ENCODE measurements at places on chromosomes 7 and 10.

DNA sequence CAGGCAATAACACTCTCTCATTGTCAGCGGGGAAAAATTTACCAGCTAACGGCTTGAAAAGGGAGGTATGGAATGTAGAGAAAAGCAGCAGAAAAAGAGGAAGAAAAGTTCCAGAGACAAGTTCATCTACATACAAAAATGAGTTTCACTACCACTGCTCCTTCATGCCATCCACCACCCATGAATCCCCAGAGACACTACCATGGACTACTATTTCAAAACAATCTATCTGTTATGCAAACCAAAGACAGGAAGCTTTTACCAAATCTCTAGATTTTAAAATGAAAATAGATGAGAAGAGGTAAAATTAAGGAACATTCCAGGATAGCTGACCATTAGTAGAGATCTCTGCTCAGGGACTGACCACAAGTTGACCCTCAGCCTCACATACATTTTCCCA is 189.0 kb upstream of the GRM3 start:
- no peak for DNase-seq

- no peak for DNase-seq
Measured at GRCh38 chr7:77348371-77348813, 67.8 kb downstream of the GSAP start.

- DNase-seq: no peak
Measured at GRCh38 chr7:44201813-44202212, 1.0 kb downstream of the YKT6 start.

DNA sequence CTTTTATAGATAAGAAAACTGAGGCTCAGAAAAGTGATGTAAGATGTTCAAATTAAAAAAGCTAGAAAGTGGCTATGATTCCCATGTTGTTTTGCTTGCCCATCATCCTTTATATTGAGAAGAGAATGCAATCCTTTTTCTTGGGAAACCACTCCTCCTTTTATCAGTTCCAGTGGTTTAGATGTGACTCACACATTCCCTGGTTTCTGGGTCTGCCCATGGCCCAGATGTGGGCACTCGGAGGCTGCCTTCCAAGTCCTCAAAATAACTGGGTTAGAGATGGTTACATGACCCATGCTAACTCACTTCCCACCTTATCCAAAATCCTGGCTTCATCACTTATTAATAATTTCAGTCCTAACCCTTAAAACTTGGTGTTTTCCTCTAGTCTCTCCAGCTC is 550.0 kb downstream of the MDFIC start:
- no peak for DNase-seq

GRCh38 chr10:80924063-80924952 is 386.6 kb downstream of the SH2D4B start:
- DNase-seq: peak; percentile 49

- no peak for DNase-seq
Measured at GRCh38 chr10:113519681-113520115, 33.2 kb upstream of the HABP2 start.

GRCh38 chr7:150621376-150621775 is 10.8 kb downstream of the GIMAP6 start:
- DNase-seq: no peak

DNA sequence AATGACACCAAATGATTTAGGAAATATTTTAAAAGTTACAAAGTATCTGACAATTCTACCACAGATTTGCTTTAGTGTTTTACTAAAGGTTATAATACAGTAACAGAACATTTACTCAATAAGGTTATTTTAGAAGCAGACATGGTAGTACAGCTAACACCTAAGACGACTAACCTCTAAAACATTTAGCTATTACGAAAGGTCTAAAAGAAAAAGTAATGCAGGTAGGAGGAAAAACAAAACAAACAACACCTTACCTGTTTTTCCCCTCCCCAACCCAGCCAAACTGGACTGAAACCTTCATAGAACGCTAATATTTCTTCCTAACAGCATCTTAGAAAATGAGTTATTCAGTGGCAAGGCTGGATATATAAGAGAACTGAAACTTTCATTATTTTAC is 111.3 kb downstream of the SNX13 start:
- DNase-seq: no peak

GRCh38 chr10:21728618-21729017 is 194.6 kb downstream of the MLLT10 start:
- no peak for DNase-seq

DNA sequence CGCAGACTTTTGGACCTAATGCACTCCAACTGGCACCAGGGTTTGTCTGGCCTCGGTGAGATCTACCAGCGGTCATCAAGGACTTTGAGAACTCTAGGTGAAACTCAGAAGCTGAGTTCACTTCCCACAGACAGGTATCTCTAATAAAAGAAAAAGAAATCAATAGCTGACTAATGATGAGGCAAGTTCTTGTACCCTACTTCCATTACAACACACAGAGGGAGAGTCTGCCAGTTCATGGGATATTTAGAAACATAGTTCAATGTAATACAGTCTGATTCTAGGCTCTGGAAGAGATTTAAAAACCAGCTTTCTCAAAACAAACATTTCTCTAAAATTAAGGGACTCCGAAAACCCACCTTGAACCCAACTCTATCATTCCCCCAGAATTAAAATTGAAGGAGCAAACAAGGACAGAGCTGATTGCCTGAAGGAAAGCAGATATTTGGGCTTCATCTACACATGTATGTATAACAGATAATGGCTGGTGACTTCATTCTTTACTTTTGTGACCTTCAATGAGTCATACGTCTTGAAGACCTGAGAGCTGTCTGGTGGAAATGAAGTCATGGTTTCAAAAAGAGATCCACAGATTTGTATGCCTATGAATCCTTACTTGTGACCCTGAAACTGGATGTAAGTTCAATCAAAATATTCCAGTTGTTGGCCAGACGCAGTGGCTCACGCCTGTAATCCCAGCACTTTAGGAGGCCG is 2.7 kb upstream of the PNLIPRP1 start:
- no peak for DNase-seq

DNA sequence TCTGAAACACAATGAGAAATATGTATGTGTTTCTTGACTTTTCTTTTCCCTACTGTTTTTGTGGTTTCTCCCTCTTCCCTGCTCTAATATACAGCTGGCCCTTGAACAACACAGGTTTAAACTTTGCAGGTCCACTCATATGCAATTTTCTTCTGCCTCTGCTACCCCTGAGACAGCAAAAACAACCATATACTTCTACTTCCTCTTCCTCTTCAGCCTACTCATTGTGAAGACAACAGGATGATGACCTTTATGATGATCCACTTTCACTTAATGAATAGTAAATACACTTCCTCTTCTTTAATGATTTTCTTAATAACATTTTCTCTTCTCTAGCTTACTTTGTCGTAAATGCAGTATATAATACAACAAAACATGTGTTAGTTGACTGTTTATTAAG is 35.0 kb upstream of the DGKB start:
- DNase-seq: no peak

GRCh38 chr7:29449569-29450260 is 113.9 kb upstream of the PRR15 start:
- DNase-seq: no peak

GRCh38 chr7:143172354-143172753 is 10.9 kb upstream of the TAS2R39 start:
- DNase-seq: no peak

DNA sequence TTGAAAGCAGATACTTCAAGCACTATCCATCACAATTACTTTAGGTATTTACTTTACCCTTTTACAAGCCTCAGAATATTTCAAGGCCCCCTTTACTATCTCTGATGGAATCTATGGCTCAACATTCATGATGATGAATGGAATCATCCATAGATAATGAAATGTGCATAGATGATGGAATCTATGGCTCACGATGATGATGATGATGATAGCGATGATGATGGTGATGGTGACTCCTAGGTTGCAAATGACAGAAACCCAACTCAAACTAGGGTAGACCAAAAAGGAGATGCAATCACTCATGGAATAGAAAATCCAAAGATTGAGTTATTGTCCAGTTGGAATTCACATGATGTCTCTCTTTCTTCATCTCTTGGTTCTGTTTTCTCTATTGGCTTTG is 55.7 kb downstream of the NEBL start:
- DNase-seq: no peak

- DNase-seq: no peak
Measured at GRCh38 chr7:21450076-21450475, 22.2 kb downstream of the SP4 start.

GRCh38 chr10:21273400-21273968 is 252.0 kb downstream of the SKIDA1 start:
- DNase-seq: no peak

GRCh38 chr7:84122582-84123360 is 71.8 kb downstream of the SEMA3A start:
- DNase-seq: no peak

DNA sequence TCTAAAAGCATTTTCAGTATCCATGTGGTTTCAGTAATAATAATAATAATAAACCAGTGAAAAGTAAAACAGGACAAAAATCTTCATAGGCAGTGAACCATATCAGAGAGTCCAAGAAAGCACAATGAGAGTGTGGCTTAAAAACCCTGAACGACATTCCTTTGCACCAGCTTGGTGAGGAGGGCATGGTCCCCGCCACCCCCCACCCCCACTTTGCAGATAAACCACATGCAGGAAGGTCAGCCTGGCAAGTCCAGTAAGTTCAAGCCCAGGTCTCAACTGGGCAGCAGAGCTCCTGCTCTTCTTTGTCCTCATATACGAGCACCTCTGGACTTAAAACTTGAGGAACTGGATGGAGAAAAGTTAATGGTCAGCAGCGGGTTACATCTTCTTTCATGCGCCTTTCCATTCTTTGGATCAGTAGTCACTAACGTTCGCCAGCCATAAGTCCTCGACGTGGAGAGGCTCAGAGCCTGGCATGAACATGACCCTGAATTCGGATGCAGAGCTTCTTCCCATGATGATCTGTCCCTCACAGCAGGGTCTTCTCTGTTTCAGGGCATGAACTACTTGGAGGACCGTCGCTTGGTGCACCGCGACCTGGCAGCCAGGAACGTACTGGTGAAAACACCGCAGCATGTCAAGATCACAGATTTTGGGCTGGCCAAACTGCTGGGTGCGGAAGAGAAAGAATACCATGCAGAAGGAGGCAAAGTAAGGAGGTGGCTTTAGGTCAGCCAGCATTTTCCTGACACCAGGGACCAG is 172.5 kb downstream of the EGFR start:
- DNase-seq: no peak

GRCh38 chr7:109549471-109550193 is 980.0 kb downstream of the DNAJB9 start:
- no peak for DNase-seq

- no peak for DNase-seq
Measured at GRCh38 chr10:112201334-112201733, 17.8 kb upstream of the GPAM start.

- no peak for DNase-seq
Measured at GRCh38 chr10:128028508-128029289, 97.5 kb downstream of the MKI67 start.

All from erythroblast (primary cell).